ENCODE measurements at places on chromosomes 3 and 15. TPM values are rescaled to one million over a fixed set of nuclear protein-coding genes. Genes with fewer than 3 reads are reported as not detected.

ITIH4 gene
- 3.2 TPM for total RNA-seq

DZIP3 gene
- total RNA-seq = 6.7 TPM

EPHB3 gene
- 1.5 TPM for total RNA-seq

THBS1 gene
- 262 TPM for total RNA-seq

All from esophagus muscularis mucosa (tissue), 4 donors.